ENCODE measurements at places on chromosomes 4 and X.
A peak's percentile ranks its signal among the peaks of the same experiment; 100 is the strongest.

DNA sequence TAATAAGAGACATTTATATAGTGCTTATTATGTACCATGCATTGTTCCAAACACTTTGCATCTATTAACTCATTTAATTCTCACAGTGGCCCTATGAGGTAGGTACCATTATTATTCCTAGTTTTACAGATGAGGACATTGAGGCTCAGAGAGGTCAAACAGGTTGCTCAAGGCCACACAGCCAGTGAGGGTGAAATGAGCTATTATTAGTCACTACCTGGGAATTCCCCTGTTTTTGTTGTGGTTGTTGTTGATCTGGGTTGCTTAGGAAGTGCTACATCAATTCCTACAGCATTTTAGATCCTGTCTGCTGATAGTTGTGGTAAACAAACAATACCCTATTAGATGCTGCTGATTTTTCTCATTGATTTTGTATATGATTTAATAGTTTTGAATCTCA, 41.2 kb downstream of the APLN start:
- peak; percentile 2 for DNase-seq

- DNase-seq, result no peak
Observed at GRCh38 chrX:108664701-108665100, 71.7 kb downstream of the IRS4 start.

DNA sequence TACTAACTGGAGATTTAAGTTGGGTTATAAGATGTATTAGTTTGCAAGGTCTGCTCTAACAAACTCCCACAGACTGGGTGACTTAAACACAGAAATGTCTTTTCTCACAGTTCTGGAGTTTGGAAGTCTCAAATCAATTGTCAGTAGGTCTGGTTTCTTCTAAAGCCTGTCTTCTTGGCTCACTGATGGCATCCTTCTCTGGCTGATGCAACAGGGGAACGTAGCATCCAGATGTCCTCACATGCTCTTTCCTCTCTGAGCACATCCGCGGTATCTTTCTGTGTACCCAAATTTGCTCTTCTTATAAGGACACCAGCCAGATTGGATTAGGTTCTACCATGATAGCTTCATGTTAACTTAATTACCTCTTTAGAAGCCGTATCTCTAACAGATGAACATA, 63.2 kb upstream of the BMP3 start:
- no peak for DNase-seq

DNA sequence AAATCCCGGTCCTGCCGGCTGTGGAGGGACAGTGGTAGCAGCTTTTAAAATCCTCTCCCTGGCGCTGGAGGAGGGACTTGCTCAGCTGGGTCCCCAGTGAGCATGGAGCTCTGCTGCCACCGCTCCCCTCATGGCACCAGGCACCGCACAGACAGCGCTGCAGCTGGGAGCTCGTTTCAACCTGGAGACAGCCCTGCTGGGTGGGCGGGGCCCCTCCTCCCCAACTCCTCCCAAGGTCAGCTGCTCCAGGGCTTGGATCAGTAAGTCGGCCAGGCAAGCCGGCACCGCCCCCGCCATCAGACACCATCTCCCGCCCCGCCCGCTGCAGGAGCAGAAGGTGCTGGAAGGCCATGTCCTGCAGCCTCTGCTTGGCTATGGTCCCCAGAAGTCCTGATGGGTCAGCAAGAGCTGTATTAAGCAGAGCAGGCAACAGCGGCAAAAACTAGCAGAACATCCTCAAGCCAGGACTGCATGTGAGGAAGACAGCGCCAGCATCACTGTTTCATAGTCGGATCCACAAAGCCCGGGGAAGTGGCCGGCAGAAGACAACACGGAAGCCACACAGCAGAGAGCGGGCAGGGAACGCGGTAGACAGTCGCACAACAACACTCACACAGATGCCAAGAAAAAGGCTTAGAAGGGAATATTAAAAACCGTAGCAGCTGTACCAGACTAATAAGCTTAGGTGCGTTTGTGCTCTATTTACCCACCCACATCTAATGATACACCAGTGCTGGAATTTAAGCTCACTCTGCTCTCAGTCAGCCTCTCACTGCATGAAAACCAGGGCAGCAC, 16.2 kb downstream of the ZFYVE28 start:
- no peak for DNase-seq

GRCh38 chr4:25792200-25792791, 70.5 kb downstream of the SEL1L3 start:
- no peak for DNase-seq

DNA sequence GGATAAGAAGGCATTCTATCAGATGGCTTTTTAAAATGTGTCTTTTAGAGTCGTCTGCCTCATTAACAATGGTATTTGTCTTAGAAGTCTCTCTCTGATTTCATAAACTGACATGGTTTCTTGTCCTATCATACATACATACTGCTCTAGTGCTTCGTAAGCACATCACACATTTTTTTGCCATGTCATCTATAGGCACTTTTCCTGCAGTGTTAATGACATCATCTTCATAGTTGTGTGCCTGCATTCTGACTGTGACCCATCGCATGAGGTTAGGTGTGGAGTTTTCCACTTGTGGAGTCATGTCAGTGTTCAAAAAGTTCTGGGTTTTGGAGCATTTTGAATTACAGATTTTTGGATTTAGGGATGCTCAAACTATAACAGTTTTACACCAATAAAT, 361.6 kb upstream of the SPOCK3 start:
- no peak for DNase-seq

DNA sequence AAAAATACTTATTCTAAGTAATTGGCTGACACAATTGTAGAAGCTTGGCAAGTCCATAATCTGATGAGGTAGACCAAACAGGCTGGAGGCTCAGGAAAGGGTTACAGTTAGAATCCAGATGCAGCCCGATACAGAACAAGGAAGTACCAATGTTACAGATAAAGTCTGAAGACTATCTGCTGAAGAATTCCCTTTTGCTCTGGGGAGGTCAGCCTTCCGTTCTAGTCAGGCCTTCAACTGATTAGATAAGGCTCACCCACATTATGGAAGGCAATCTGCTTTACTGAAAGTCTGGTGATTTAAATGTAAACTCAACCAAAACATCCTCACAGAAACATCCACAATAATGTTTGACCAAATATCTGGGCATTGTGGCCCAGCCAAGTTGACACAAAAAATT, 7.4 kb upstream of the DYNLT3 start:
- no peak for DNase-seq

DNA sequence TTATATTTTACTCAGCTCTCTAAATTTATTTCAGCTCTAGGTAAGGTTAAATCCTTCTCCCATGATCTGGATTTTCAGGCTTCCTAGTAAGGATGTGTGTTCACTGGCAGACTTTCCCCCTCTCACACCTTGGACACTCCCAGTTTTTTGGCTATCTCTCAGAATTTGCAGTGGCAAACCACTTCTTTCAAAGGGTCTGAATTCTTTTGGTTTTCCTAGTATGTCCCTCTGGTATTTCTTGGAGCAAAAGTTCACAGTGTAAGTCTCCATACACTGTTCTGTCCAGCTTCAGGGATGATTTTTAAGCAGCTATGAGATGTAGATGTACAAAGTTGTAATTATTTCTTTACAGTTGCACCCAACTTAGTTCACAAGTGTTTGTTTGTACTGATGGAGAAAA, 653.8 kb upstream of the GALNT7 start:
- no peak for DNase-seq

- no peak for DNase-seq
Observed at GRCh38 chr4:156201050-156201449, 247.4 kb upstream of the CTSO start.

DNA sequence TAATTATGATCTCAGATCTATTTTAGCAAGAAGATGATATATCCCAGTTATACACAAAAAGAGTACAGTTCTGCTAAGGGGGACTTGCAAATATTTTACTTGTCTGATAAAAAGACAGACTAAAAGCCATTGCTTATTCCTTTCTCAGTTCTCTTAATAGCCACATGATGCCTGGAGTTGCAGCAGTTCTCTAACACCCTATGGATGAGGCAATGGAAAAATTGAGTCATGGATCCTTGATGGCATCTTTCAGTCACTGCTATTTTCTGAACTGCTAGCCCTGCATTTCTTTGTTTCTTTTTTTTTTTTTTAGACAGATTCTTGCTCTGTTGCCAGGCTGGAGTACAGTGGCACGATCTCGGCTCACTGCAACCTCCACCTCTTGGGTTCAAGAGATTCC, 1956.7 kb downstream of the C4orf33 start:
- DNase-seq, result no peak

All from NK-92 treated with Interleukin-12 subunit alpha and Interleukin-12 subunit beta, amount 100 ng/mL, for 24 hours (cell line).